ENCODE measurements at places on chromosomes 7 and 10.

GRCh38 chr10:63252095-63252762 lies 119.1 kb downstream of the NRBF2 start:
- no peak for DNase-seq

DNA sequence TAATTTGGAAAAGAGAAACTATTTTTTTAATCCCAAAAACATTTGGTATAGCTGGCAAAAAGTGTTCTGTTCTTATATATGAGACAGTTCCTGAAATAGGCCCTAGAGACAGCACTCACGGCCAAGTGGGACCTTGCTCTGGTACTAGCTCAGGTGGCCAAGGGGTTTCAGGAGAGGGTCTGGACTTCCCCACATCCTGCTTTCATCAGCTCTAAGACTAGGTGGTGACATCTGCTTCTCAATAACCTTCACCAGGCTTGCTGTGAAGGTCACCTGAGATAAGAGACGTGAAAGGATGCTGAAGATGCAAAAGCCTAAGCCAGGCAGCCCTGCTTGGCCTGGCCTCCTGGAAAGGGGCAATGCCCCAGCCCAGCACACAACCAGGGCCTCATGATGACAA lies 40.6 kb downstream of the RBM28 start:
- DNase-seq = no peak

DNA sequence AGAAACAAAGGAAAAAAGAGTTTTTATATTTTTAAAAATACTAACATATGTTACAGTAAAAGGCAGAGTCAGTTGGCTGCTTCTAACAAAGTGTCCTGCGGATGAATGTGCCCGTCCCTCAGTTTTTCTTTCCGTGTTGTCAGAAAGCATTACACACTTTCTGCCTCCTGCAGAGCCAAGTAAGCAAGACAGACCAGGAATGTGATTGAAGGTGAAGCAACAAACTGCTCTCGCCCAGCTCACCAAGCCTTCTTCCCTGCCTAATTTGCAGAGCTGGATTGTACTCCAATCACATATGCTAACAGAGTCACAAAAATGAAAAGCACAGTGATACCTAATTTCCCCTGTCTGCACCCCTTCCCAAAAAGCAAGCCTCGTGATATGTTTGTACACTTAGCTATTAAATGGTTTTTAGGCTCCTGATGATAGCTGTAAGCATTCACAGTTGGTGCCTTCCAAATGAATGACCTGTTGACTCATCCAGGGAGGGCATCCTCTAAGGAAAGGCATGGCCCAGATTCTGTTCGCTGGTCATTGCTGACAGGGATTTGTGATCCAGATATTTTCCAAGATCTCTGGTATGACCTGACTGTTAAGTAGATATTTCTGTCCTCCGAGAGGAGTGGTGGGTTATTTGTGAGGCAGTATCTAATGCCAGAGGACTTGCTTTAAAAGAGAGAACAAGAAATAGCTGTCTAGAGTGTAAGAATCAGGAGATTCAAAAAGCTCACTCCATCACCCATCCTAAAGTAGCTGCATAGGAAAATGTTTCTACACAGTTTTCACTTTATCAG lies 187.3 kb upstream of the PLXDC2 start:
- DNase-seq = no peak

DNA sequence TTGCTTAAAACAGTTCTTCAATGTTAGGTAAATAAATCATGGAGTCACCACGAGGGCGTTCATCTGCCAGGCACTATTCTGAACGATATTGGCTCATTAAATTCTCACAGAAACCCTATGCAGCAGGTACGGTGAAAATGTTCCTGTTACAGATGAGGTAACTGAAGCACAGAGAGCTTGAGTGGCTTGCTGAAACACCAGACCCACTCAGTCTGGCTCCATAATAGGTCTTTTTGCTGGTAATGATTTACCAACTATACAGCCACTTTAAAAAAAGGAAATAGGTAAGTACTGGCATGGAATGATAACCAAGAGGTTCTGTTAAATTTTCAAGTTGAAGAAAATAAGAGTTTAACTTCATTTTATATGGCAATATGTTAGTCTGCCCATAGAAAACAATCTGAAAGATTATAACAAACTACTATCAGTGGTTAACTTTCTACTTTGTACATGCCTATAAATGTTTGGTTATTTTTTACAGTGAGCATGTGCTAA lies 1.3 kb upstream of the TM9SF3 start:
- no peak for DNase-seq

- DNase-seq = no peak
Observed at GRCh38 chr7:135601182-135601581, 43.5 kb downstream of the NUP205 start.

GRCh38 chr10:76973091-76974016 lies 664.3 kb downstream of the KCNMA1 start:
- DNase-seq = no peak

GRCh38 chr7:40402661-40403060 lies 267.9 kb downstream of the SUGCT start:
- no peak for DNase-seq

DNA sequence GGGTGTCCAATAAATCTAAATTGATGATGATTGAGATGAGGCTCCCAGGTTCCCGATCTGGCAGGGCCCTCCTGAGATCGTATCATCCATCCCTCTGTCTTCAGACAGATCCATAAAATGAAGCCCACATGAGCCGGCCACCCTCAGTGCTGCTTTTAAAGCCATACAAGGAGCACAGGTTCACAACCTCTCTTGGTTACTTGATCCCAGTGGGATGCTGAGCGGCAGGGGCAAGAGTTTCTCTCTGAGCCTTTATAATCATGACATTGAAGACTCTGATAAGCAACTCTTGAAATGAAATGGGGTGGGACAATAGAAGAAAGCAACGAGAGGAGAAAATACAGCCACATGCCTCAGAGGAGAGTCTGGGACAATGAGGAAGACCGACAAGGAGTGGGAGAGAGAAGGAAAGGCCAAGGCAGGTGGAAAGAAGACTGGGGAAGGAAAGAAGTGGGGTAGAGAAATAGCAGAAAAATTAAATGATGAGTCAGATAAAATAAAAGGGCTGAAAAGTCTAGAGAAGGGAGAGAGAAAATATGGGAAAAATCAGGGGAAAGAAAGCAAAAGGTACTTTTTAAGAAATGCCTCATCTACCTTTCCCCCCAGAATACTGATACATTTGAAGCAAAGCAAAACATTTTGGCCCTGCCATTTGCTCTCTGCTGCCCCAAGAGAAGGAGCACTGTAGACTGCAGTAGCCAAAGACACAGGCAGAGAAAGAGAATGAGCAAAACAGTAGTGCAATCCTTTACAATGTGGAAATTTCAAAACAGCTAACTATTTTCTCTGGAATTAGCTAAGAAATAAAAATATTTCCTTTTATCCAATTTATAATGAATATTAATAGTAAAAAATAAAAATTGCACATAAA lies 14.6 kb downstream of the GBX1 start:
- DNase-seq = no peak

DNA sequence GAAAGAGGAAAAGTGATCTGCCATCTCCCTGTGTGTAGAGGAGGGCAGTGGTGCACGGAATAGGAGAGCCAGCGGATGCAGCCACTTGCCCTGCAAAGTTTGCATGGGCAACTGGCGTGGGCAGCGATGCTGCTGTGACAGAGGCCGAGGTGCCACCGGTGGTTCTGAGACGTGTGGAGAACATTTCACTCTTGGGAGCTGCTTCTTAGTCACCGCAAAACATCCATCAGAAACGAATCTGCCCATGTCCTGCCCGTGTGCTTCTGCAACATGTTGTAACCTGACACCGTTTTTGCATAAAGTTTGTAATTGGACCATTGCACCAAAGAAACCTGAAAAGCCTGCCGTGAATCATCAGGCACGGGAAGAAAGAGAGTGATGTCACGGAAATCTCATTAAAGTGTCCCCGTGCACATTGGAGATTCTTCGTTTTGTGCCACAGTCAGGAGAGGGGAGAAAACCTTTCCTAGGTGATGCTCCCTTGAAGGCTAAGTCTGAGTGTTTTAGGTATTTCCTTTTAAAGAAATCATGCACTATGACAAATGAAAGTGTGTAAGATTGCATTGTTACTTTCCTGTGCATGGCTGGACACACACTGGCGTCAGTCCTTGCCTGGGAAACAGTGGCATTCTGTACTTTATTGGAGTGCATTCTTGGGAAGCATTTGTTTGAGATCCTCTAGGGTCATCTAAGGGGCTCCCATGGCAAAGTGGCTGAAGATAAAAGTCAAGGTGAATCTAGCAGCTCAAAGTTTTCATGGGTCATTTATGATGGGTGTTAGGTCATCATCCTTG lies 302.6 kb downstream of the KLF6 start:
- no peak for DNase-seq

DNA sequence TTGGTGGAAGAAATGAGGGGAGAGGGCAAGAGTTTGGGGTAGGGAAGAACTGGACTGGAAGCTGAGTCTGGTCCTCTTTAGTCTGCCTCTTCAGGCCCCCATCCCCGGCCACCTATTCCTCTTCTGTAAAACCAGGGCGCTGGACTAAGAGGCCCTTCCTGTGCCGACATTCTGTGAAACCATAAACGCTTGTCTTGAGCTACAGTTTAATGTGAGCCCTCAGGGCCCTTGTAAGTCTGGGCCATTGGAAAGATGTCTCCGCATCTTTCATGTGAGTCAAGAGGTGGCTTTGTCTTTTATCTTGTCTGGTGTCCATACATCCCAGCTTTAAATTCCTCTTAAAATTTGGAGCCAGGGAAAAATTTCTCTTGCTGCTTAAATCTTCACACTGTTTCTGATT lies 90.6 kb downstream of the PLCE1 start:
- no peak for DNase-seq

GRCh38 chr7:37215290-37215923 lies 233.3 kb downstream of the ELMO1 start:
- DNase-seq = no peak

GRCh38 chr7:44065431-44066110 lies at the start of gene PGAM2:
Gene PGAM2 (minus strand): TSS chr7:44065567. CDS start chr7:44065529, 38 bp downstream.
- no peak for DNase-seq

DNA sequence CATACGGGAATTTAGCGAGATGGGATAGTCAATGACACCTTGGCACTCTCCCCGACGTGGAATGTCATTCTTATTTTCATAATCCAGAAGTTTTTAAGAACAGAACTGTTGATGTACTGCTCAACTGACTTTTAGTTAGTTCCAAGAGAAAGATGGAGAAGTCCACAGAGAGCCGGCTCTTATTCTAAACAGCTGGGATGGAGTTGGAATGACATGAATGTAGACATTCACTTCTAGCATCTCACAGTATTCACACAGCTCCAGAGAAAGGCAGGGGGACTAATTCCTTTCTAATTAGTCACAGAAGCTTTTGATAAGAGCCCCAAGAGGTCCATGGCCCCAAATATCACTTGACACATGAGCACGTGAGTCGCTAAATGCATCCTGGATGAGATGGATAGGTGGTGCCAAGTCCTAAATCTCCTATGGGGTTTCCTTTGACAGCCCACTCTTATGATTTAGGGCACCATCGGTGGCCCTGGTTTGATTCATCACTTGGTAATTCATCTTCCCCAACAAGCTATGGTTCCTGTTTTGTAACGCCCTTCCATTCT lies 420.3 kb upstream of the AUTS2 start:
- no peak for DNase-seq
